ENCODE measurements at places on chromosomes 3 and 15. TPM values are rescaled to one million over a fixed set of nuclear protein-coding genes. Genes with fewer than 3 reads are reported as not detected.

The MESP1 gene
- total RNA-seq, result 0.44 TPM

GRCh38 chr3:111237946-111238345 is 166.3 kb downstream of the NECTIN3 start:
- no peak for ATAC-seq

GRCh38 chr3:27528791-27529190 is 44.6 kb upstream of the SLC4A7 start:
- ATAC-seq, result no peak

DNA sequence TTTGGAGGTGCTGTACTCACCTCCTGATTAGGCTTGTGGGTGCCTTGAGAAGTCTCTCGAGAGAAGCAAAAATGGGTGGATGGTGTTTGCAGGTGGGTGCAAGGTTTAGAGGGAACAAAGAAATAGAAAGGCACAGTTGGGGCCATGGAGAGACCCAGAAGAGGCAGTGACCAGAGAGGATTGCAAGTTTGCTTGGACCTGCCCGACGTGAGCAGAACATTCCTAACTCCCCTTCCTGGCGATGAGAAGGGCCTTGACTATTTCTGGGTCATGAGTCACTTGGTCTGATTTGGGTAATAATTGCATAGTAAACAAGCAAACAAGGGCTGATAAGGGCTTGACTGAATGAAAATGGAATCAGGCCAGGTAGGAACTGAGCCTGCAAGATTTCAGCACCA is 7.0 kb upstream of the CTSH start:
- ATAC-seq, result peak; percentile 43

GRCh38 chr3:59469948-59470723 is 420.3 kb upstream of the CFAP20DC start:
- ATAC-seq, result no peak

The NPAP1 gene
- not detected for total RNA-seq

The C3orf49 gene
- total RNA-seq, result not detected

GRCh38 chr15:31108836-31109235 is 7.3 kb upstream of the TRPM1 start:
- no peak for ATAC-seq

GRCh38 chr3:160953686-160954085 is 151.5 kb downstream of the B3GALNT1 start:
- ATAC-seq, result no peak

The CSTA gene
- 2,321 TPM for total RNA-seq

Measured in esophagus mucosa (tissue), 1 donor.